ENCODE measurements at places on chromosomes 5 and 9.

- DNase-seq = no peak
These were observed 70.6 kb downstream of the HMCN2 start for GRCh38 chr9:130336027-130336610.

- peak; percentile 29 for DNase-seq
These were observed 29.0 kb upstream of the CDKN2B start for GRCh38 chr9:22037954-22038690.

DNA sequence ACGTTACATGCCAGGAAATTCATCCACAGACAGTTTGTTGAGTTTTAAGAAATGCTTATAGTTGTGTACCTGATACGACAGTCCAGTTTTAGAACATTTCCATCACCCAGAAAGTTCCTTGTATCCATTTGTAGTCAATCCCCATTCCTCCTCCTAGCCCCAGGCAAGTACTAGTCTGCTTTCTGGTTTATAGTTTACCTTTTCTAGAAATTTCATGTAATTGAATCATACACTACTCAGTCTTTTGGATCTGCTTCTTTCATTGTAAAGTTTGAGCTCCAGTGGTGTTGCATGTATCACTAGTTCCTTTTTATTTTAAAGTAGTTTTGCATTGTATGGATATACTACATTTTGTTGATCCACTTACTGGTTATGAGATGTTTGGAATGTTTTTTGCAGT, 291.2 kb downstream of the AOPEP start:
- no peak for DNase-seq

- DNase-seq = peak; percentile 93
These were observed 75.2 kb upstream of the SMARCA2 start for GRCh38 chr9:1939926-1940368.

DNA sequence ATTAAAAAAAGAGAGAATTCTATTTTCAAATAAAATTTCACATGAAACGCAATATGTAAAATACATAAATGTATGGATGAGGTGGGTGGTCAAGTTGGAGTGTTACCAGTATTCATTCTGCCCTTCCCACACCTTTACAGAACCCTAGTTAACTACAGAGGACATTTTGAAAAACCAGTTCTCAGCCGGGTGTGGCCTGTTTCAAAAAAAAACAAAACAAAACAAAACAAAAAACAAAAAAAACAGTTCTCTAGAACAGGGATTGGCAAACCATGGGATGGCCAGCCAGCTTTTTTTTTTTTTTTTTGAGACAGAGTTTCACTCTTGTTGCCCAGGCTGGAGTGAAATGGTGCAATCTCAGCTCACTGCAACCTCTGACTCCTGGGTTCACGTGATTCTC, 28.4 kb upstream of the HK3 start:
- DNase-seq = no peak
